ENCODE measurements at places on chromosomes 5 and 9.

GRCh38 chr9:128992995-128993394 lies 35.1 kb downstream of the SH3GLB2 start:
- DNase-seq: peak; percentile 24

DNA sequence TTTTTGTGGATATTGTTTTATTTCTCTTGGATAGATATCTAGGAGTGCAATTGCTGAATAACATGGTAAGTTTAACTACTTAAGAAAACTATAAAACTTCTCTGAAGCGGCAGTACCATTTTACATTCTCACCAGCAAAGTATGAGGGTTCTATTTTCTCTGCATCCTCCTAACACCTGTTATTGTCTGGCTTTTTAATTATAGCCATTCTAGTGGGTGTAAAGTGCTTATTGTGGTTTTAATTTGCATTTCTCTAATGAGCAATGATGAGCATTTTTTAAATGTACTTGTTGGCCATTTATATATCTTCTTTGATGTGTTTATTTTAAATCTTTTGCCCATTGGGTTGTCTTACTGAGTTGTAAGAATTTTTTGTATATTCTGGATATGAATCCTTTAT lies 28.7 kb downstream of the SMIM32 start:
- no peak for DNase-seq

GRCh38 chr5:6342689-6343315 lies 35.5 kb downstream of the MED10 start:
- no peak for DNase-seq

DNA sequence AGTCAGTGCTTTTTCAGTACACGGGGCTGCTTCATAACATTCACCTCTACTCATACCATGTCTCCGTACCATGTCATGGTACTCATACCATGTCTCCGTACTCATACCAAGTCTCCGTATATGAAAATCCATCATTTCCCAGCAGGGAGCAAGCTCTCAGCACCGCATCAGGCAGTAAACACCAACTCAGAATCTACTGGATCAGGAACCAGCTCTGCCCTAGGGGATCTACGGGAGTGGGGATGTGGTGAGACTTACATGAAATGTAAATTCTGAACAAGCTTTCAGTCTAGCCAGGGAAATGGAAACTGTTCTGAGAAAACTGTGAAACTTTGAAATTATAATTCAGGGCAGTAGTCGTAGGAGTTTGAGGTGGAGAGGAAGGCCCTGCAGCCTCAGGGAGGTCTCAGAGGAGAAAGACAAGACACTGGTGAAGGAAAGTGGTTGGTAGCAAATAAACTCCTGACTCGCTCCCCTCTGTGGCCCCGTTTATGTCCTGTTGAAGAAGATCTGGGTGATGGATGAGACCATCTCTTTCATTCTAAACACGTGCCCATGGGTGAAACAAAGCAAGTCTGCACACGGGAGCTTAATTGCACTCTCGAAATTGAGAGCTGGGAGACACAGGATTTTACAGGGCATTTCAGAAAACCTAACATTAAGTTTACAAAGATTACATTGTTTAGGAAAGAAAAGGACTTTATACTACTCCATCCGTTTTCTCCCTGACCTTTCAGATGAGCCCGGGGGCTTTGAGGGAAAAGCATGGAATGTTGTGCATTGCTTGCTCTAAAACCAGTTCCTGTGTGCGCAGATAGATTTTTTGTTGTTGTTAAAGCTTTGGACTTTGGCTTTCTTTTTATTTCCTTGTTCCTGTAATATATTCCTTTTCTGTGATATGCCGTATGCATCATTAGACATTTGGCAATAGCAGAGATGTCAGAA lies 26.8 kb downstream of the ACTBL2 start:
- DNase-seq: no peak

DNA sequence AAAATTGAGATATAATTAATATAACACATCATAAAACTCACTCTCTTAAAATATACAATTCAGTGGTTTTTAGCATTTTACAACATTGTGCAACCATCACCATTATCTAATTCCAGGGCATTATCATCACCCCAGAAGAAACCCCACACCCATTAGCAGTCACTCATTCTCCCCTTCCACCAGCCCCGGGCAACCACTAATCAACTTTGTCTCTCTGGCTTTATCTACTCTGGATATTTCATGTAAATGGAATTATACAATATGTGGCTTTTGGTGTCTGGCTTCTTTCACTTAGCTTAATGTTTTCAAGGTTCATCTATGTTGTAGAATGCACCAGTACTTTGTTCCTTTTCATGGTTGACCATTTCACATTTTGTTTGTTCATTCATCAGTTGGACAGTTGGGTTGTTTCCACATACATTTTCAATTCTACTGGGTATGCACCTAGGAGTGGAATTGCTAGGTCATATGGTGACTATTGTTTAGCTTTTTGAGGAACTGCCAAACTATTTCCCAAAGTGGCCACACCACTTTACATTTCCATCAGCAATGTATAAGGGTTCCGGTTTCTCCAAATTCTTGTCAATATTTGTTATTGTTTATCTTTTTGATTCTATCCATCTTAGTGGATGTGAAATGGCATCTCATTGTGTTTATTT lies 62.4 kb downstream of the MARCHF3 start:
- no peak for DNase-seq

GRCh38 chr9:131347376-131348020 lies 46.4 kb upstream of the PRRC2B start:
- no peak for DNase-seq

- peak; percentile 65 for DNase-seq
These were observed 8.7 kb downstream of the STK10 start for GRCh38 chr5:172178991-172179989.

DNA sequence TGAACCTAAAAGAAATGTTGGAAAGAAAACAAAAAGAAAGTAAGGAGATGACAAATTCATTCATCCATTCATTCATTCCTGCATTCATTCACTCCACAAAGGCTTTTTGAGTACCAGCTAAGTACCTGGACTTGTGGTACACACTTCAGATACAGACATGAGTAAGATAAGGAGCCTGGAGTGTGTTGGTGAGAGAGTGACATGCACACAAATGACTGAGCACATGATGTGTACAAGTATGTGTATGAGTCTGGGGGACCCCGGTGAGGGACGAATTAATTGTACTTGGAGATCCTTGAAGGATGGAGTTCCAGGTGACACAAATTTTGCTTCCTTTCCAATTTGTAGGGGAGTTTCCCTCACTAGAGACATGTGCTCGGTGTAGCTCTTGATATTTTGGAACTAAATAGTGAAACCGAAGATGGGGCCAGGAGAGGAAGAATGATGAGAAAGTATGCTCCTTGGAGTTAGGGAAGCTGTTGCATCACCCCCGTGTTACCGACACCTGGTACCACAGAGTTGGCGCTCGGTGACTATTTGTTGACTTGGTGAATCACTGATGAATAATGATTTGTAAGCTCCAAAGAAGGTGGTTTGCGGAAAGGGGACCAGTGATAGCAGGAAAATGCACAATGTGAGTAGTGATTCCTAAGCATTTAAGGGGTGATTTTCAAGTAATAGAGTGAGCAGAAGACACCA lies 509.8 kb downstream of the CCDC171 start:
- DNase-seq: no peak

DNA sequence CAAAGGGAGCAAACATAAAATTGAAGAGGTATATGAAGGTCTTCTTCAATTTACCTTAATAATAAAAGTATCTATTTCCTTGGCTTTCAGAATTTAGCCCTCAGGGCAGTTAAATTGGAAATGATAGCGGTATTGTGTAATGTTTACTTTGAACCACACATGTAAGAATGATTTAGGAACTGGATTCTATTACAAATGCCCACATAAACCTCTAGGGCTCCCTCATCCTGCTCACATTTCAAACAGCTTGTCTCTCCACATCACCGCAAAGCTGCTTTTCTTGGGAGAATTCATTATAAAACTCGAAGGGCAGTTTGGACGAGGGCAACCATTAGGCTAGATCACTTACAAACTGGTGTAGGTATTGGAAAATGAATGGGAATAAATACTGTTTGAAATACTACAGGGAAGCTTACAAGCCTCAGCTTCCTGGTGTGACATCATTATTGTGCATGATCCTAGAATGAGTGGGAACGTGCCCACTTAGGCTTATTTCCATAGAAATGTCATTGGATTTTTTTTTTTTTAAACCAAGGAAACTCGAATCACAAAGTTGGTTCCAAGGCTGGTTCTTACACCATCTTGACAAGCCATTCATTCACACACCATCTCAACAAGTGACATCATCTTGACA lies 47.3 kb downstream of the MTRR start:
- no peak for DNase-seq

DNA sequence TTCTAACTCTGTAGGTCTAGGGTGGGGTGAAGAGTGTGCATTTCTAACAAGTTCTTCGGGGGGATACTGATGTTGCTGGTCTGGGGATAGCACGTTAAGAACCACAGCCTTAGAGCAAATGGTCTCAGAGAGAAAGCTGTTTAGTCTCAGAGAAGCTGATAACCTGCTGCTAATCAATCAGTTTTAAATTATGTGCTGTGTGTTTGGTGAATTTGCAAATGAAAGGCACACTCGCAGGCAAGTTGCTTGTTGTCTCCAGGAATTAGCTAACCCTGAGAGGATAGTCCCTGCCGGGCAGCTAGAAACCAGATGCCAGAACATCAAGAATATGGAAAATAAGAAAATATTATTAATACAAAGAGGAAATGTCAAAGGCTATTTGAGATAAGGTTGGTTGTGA lies 79.2 kb downstream of the DMRT2 start:
- DNase-seq: no peak

- no peak for DNase-seq
These were observed 49.6 kb upstream of the TNFSF15 start for GRCh38 chr9:114855488-114855887.

- DNase-seq: no peak
These were observed 6.9 kb downstream of the SELENOP start for GRCh38 chr5:42804717-42805339.

- no peak for DNase-seq
These were observed 120.2 kb upstream of the DAB2 start for GRCh38 chr5:39544941-39545340.

- DNase-seq: no peak
These were observed 178.5 kb upstream of the MSX2 start for GRCh38 chr5:174545926-174546325.

DNA sequence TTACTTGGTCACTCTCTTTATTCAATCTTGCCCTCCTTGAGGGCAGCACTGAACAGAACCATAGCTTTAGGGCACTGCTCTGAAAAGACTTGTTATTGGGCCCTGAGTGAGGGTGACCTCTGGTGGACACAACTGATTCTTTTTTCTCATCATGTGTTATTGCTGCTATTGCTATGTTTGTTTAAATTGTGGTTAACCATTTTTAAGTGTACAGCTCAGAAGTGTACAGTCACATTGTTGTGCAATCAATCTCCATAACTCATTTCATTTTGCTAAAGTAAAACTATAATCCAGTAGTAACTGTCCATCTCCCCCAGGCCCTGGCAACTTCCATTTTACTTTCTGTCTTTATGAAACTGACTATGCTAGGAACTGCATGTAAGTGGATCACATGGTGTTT lies 351.1 kb upstream of the RIOK2 start:
- no peak for DNase-seq

DNA sequence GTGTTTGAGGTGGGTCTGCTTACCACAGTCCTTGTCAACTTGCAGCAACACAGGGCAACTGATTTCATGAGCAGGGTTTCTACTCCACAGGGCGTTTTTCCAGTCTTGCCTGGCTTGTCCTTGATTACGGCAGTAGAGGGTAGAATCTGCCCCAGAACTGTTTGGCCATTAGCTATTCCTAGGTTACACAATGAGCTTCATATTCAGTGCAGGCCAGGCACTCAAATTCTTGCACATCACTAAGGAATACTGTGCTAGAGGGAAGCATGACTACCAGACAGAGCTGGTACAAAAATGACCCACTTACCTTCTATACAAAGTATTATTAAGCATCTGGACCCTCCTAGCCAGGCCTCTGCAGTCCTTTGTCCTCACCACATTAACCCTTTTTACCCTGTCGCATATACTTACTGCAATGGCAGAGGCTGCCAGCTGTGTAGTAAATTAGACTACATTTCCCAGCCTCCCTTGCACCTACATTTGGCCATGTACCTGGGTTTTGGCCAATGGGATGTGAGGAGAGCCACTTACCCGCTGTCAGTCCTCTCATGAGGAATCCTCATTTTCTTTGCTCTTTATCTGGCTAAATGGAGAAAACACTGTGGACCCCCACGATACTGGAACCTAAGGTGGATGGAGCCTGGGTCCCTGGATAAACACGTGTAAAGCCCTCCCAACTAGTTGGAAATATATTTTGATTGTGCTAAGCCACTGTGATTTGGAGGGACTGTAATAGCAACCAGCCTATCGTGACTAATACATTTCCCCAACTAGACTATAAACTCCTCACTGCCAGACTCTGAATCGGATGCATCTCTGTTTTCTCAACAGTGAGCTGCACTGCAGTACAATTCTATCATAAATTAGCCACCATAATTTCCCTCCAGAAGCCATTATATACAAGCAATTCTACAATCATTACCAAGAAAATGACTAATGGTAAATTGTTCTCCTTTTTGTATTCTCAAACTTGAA lies 218.7 kb downstream of the GLIS3 start:
- DNase-seq: no peak

DNA sequence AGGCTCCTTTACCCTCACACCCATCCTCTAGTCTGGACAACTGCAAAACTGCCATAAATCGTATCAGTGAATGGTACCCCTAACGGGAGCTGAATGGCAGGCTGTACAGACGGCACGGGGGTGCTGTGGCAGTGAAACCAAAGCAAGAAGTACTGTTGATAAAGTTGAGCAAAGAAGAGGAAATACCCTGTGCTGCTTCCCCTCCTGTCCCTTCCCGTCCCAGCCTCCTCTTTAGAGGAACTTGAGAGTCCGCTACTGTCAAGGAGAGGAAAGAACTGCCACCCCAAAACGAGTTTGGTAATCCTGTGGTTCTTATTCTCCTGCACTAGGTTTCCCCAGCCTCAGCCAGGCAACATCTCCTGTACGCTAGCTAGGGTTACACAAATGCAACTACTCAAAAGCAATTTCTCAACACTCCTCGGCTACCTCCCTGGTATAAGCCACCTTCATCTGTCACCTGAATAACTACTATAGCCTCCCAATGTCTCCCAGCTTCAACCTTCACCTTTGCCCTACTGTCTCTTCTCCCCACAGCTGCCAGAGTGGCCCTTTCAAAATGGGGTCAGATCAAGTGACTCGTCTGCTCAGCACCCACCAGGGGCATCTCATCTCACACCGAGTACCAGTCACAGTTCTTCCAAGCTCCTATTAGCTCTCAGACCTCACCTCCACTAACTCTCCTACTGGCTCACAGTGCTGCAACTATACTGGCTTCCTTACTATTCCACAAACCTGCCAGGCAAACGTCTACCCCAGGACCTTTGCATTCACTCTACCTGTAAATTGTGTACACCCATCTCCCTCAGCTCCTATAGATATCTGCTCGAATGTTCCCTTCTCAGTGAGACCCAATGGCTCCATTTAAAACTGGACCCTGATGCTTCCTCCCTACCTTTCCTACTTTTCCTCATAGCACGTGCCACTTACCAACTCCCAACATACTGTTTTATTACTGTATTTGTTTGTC lies 4.1 kb downstream of the GLRX start:
- peak; percentile 39 for DNase-seq

DNA sequence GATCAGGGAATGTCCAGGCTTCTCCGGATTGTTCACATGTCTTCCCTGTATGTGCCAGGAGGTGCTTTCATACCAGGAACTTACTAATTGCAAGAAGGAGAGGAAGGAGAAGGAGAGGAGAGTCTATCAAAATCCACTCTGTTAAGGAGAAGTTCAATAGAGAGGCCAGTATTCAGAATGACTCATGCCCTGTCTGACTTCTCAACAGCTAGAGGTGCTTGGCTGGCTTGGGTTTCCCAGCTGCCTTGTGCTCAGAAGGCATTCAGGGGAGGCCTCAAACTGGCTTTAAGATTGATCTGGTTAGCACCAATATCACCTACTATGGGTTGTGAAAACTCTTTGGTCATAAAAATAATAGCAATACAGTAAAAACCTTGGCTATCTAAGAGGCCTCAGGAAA lies 167.9 kb upstream of the GLRA1 start:
- no peak for DNase-seq

Measured in femur (tissue), 1 donor.